ENCODE measurements at places on chromosomes 1 and 21.

GRCh38 chr1:59171788-59172187 is 125.1 kb upstream of the FGGY start:
- DNase-seq: no peak

DNA sequence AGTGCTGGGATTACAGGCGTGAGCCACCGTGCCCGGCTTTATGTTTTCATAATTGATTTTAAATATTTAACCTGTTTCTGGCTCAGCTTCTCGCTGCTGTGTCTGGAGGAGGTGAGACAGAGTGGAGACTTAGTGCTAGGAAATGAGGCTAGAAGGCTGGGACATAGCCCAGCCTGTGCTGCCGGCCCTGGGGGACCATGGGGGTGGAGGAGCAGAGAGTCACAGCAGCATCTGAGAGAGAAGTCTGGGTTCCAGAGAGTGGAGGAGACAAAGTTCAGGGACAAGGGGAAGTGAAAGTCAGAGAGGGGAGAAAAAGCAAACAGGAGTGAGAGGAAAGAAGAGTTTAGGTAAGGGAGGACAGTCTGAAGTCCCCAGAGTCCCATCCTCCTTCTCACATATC is 71.9 kb downstream of the LHX9 start:
- DNase-seq: peak; percentile 4

DNA sequence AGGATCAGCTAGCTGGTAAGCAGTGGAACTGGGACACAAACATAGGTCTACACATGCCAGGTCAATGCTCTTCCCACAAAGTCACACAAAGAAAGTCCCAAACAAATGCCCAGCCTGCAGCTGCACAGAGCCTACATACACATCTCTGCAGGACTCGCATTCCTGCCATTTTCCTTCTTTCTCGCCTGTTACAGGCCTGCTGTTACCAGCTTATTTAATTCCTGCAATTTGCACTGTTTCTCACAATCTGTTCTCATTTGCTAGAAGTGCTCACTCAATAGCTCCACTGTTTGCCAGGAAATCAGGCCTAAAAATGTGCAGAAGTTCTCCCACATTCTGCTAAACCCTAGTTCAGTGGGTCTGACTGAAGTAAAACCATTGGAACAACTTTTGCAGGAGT is 362.6 kb upstream of the C1orf87 start:
- no peak for DNase-seq

GRCh38 chr21:28636752-28637691 is 355.7 kb downstream of the LTN1 start:
- DNase-seq: no peak

GRCh38 chr1:119903443-119903835 is 7.1 kb upstream of the ADAM30 start:
- DNase-seq: no peak

DNA sequence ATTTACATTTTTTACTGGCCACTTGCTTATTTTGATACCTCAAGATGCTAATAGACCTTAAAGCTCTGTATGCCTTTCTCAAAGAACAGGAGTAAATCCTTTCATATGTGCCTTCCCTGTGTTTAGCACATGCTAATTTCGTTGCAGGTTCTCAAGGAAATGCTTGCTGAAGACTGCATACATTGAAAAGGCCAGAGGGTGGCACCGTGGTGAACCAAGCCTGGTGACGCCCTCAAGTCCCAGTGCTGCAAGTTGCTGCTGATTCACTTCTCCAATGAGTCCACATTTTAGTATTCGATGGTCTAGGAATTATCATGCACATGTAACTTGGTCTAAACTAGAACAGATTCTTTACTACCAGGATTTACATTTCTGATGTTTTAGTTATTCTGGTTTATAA is 94.1 kb downstream of the CLDN17 start:
- no peak for DNase-seq

GRCh38 chr21:25133939-25134338 is 473.3 kb downstream of the MRPL39 start:
- DNase-seq: no peak

DNA sequence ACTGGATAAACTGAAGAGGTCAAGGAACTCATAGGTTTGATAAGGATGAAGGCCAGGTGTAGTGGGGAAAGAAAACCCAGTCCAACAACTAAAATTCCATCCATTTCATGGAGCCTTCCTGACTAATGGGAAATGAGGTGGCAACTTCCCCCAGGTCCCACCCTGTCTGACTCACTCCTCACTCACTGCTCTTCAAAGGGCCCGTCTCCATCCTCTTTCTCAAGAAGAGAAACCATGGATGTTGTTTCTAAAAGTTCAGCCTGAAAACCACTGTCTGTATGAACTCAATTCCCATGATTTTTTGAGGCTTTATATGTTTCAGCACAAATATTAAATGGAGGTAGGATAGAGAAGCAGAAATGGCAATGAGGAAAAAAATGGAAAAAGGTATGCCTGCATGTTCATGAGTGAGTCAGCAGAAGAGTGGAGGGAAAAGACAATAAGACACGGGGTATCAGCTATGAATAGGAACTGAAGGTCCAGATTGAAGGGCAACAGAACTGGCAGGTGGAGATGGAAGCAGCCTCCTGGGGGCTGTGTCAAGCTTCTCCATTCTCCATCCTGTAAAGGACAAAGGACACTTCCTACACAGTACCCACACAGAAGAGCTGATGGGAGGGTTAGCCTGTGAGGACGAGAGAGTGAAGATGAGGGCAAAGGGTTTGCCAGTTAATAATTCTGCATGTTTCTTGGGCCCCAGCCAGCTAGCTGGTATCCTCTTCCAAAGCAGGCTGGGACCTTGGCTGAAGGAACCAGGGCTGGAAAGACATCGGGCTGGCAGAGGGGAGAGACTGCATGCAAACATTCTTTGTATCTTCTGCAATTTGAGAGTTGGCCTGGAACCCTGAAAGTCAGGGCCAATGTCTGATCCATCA is 5.5 kb upstream of the ELOVL1 start:
- DNase-seq: no peak

- no peak for DNase-seq
These were observed 7.6 kb downstream of the OR2M7 start for GRCh38 chr1:248316796-248317195.

GRCh38 chr21:27423906-27424595 is 457.2 kb upstream of the ADAMTS5 start:
- no peak for DNase-seq

DNA sequence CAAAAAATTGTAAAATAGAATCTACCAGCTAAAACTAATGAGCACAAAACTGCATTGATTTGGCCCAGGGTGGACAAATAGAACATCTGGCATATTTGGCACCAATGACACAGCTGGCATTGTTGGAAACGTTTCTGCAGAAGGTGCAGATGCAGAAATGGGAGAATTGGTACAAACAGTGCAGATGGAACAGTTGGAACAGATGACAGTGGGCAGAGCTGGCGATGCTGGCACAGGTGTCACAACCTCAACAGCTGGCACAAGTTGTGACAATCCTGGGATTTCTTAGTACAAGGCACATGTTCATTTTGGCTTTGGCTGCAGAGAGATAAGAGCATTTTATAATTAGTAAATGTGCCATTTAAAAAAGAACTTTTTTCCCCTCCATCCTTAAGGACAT is 91.1 kb upstream of the ZBTB18 start:
- DNase-seq: no peak

- no peak for DNase-seq
These were observed 41.2 kb downstream of the MAP3K21 start for GRCh38 chr1:233368789-233369130.

GRCh38 chr21:37232274-37233018 is 34.7 kb downstream of the VPS26C start:
- DNase-seq: peak; percentile 75

DNA sequence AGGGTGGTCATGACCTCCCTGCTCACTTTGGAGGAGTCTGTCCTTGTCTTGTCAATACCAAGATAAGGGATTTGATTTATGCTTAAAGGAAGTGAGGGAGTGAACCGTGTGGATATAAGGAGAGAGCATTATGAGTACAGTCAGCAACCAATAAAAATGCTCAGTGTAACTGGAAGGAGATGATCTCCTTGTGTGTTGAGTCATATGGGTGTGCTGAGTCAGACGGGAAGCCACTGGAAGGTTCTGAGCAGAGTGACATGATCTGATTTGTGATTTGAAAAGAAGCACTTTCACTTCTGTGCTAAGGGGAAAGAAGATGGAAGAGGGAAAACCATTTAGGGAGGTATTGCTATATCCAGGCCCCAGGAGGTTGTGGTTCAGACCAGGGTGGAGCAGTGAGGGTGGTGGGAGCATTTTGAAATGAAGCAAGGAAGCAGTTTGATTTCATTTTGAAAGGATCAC is 2.5 kb upstream of the BCL10 start:
- DNase-seq: peak; percentile 41

- no peak for DNase-seq
These were observed 649.5 kb upstream of the ADGRL2 start for GRCh38 chr1:81151206-81151605.

GRCh38 chr1:234887016-234887900 is 241.4 kb downstream of the TOMM20 start:
- DNase-seq: no peak

GRCh38 chr1:26154750-26155149 is 4.1 kb upstream of the FAM110D start:
- DNase-seq: no peak

GRCh38 chr1:226981838-226982237 is 41.7 kb downstream of the COQ8A start:
- DNase-seq: no peak

DNA sequence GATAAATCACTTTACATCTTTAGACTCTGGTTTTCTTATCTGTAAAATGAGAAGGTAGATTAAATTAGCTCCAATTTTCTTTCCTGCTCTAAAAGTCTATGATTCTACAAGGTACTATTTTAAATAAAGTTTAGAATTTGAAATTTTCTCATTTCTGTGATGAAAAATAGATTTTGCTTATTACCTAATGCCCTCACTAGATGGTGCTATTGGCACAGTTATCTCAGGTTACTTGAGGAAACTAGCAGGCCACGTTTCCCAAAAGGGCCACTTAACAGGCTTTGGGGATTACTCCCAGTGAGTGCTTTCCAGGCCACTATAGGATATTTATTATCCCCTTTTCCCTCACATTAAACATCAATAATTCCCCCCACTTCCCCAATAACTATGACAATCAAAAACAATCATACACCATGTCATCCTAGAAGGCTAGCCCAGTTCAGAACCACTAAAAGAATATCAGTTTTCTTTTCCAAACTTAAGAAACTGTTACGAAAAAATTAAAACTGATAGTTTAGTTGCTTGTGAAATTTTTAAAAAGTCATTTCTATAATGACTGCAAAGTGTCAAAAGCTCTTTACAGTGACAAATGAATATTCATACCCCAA is 30.6 kb downstream of the OMA1 start:
- DNase-seq: peak; percentile 40

- DNase-seq: no peak
These were observed 61.1 kb downstream of the RPAP2 start for GRCh38 chr1:92359986-92360385.

GRCh38 chr1:40646315-40646714 is 19.2 kb downstream of the RIMS3 start:
- DNase-seq: no peak

DNA sequence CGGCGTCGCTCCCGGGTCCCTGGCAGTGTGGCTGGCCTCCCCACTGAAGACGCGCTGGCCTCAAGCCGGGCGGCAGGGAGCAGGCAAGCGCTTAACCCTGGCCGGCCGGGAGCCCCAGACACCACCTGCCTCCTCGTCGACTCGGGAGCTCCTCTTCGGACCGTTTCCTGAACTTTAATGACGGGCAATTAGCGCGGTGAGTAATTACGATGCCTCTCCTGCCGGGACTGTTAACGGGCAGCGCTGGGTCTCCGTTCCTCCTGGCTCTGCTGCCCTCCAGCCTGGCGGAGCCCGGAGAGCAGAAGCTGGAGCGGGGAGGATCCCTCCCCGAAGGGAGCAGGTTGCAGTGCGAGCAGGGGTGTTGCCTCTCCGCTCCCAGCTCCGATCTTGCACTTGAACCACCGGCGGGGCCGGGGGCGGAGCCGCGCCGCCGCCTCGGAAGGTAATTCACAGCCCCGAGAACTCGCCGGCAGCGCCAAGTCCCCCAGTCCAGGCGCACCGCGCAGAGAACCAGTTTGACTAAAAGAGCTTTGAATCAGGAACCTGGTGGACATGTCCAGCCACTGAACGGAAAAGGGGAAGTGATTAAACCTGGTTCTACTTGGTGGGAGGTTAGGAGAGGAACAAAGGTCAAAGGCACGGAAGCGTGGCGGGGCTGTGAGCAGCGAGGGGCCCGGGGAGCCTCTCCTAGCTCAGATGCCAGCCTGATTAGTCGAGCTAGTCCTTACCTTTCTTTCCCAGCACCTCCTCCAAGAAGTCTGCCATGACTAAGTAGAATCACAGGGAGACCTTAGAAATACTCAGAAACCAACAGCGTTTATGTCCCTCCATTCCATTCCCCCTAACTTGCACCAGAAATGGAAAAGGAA is 18.3 kb upstream of the PLEKHA6 start:
- peak; percentile 69 for DNase-seq

- no peak for DNase-seq
These were observed 1.1 kb upstream of the PCAT6 start for GRCh38 chr1:202809597-202810159.

DNA sequence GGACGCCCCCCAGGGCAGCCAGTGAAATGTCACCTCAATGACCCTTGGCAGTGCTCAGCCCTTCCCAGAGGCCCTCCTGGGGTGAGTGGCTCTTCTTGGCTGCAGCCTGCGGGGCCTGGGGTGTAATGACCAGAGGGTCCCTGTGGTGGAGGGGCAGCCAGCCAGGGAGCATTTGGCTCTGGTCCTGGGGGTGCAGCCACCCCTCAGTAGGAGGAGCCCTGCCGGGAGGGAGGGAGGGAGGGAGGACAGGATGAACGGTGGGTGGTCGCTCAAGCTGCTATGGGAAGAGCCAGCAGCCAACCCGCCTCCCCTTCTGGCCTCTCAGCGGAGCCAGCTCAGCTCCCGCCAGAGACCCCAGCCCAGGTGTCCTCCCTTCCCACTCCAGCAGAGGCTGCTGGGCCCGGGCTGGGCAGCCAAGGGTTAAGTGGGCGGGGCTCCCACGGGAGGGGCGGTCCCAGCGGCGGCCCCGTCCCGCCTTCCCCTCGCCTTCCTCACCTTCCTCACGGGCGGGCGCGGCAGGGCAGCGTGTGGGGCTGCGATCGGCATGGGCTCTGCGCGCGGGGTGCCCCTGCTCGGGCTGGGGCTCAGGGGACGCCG is 9.0 kb upstream of the PLCH2 start:
- no peak for DNase-seq

- DNase-seq: no peak
These were observed 56.4 kb downstream of the KIRREL1 start for GRCh38 chr1:158049853-158050252.

- DNase-seq: no peak
These were observed 237.3 kb upstream of the POU3F1 start for GRCh38 chr1:38283696-38284470.

- DNase-seq: no peak
These were observed 39.0 kb downstream of the TTLL7 start for GRCh38 chr1:83959824-83960498.

DNA sequence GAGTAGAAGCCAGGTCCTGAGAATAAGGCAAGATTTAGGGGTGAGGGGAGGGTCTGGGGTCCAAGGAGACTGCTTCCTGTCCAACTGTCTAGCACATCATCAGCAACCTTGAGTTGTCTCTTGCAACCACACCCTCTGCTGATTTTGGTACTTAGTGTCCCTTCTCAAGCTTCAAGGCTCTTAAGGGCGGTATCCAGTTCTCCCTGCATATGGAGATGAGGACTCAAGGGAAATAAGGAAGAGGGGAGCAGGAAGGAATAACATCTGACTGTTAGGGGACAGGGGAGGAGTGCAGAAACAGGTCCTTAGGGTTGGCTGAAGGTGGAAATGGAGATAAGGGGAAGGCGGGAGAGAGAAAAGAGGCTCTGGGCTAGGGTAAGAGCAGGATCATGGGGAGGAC is 12.3 kb downstream of the MYOG start:
- DNase-seq: no peak

Data from GM10248 (cell line).